ENCODE measurements at places on chromosomes 11 and 22.

- no peak for DNase-seq
Observed at GRCh38 chr11:37786214-37786755, 1188.2 kb upstream of the RAG2 start.

- DNase-seq, result no peak
Observed at GRCh38 chr22:46519377-46519776, 18.0 kb downstream of the CELSR1 start.

GRCh38 chr22:27105142-27106025 lies 448.0 kb downstream of the MIAT start:
- no peak for DNase-seq

DNA sequence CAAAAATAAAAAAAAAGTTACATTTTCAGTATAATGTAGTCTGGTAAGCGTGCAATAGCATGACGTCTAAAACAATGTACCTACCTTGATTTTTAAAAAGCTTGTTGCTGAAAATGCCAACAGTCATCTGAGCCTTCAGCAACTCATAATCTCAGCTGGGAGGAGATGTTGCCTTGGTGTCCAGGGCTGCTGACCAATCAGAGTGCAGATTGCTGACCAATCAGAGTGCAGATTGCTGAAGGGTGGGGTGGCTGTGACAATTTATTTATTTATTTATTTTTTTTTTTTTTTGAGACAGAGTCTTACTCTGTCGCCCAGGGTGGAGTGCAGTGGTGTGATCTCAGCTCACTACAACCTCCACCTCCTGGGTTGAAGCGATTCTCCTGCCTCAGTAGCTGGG lies 17.8 kb downstream of the ZBED4 start:
- DNase-seq, result no peak

- no peak for DNase-seq
Observed at GRCh38 chr11:46857666-46858065, 11.6 kb upstream of the CKAP5 start.

GRCh38 chr11:16179676-16180075 lies 176.7 kb downstream of the SOX6 start:
- DNase-seq, result no peak
